ENCODE measurements at places on chromosomes 12 and 14.

DNA sequence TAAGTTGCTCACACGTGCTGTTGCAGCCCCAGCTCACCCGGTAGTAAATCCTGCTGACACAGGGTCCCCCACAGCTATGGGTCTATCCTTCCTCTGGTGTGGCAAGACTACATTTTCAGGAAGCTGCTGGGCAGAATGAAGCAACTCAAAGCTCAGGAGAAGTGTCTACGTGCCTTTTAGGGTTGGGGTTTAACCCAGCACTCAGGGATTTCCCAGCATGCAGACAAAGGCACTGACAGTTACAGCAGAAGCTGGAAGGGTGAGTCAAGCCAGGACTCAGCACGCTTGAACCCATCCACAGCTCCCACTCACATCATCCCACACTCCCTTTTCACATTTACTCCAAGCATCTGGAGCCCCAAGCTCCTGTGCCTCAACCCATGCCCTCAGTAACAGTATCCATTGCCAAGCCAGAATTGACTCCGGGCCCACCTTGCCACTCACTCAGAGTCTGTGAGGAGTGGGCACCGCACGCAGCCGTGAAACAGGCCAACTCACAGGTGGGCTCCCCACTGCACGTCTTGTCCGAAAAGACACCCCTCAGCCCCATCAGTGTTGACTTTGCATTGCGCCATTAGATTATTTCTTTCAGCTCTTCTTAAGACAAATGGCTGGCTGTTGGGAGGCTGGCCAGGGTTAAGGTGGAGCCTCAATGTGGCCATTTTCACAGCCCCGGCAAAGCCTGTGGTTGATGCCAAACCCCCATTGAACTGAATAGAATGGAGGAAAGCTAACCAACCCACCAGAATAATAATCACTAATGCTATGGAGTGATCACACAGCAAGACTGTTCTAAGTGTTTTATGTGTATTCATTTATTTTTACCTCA lies 59.6 kb downstream of the ZFP36L1 start:
- no peak for DNase-seq

DNA sequence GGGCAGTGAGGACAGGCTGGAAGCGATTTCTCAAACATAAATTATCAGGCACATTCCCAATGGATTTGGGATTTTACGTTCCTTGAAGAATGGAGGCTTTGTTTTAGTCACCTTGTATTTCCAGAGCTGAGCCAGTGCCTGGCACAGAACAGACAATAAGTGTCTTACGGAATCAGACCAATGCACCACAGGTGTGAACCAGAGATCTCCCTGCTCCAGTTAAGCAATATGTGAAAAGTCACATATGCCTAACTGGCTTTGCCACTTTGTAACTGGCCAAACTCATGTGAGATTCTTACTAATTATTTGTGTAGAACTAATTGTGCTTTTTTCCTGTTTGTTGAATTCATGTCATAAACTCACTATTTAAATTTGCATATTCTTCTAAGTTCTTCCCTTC lies 130.4 kb downstream of the KCNH5 start:
- DNase-seq, result no peak

DNA sequence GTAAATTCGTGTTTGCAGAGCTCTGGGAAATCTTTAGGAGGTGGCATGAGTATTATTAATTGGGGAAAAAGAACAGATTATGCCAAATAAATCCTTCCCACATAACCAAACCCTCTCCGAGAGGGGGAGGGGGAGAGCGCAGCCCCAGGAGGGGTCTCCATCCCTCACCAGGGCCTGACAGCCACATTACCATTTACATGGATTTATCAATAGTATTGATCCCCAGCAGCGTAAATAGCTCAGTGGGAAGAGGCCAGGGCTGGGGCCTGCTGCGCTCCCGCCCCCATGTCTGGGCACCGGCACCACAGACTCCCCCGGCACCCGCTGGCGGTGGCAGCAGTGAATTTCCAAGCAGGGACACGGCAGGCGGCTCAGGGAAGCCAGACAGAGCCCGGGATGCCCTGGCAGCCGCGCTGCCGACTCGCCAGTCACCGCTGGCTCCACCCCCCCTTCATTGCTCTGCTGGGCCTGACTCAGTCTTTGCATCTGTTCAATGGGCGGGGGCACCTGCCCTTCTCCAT lies 2.4 kb downstream of the NCOR2 start:
- DNase-seq, result no peak

DNA sequence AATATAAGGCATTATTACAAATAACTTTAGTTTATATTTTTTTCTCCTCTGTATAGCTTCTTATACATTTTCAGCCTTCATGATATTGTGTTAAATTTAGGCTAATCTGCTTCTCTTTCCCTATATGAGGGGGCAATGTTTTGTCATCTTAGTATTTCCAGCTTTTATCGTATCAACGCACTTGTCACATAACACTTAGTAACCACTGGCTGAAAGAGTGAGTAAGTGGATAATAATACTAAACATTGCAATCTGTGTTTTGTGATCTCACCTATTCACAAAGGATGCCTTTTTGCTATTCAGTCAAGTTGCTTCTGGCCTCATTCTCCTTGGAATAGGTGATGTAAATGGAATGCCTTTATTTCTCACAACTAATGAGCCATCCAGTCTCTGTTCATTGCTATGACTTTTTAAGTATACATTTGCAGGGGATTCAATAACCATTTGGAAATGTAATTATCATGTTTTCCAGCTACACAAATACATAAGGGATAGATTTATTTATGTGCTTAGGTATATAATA lies 260.9 kb downstream of the BMP4 start:
- no peak for DNase-seq

DNA sequence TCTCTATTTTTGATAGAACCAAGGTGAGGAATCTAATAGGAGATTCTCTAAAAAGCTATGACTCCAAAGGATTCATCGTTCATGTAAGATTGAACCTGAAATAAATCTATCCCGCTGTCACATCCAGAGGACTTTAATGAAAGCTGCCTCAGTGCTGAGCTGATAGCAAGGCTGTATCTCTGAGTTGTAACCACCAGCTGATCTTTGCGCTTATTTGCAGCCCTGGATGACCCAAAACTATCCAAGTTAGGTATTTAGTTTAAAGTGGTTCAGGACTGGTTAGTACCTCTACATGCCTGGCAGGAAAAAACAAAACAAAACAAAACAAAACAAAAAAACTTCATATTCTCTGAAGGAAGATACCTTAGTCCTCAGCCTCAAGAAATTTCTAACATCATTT lies 8.8 kb upstream of the ANKRD33 start:
- DNase-seq, result no peak

- DNase-seq, result no peak
These were observed 951.4 kb downstream of the VRK1 start for GRCh38 chr14:97748616-97749015.

- DNase-seq, result no peak
These were observed 54.4 kb downstream of the AKAP6 start for GRCh38 chr14:32383364-32384009.

DNA sequence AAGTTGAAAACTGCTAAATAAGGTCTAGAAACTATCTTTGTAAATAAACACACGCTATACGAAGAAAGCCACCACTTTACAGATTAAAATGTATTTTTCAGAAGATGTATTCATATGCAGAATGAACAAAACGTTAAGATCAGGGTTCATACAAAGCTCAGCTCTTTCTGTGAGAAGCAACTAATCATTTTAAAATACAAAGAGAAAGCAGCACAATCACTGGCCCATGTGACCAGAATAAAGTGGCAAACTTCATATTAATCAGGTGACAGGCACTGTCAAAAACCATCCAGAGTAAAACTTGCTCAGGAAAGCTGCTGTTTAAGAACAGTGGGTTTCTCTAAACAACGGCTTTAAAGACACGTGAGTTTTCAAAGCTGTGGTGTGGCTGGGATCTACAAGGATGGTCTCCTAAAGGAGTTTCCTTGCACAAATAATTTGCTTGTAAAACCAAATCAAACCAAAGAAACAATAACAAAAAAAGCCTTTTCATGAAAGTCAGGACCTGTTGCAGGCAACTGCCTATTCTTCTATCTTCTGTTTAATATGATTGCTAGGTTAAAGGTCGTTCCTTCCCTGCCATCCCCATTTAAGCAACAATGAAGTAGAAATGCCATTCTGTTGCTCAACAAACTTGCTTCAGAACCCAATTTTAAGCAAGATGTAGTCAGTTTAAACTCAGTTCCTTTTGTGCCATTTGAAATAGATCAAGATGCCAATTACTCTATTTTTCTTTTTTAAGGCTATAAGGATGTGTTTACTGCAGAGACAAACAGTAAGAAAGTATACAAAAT lies 22.3 kb downstream of the SEL1L start:
- no peak for DNase-seq

- DNase-seq, result no peak
These were observed 29.9 kb downstream of the TSPAN9 start for GRCh38 chr12:3107071-3107583.

GRCh38 chr12:67810166-67810565 lies 161.6 kb downstream of the DYRK2 start:
- no peak for DNase-seq

- DNase-seq, result no peak
These were observed 75.3 kb downstream of the RCOR1 start for GRCh38 chr14:102667703-102668102.

- no peak for DNase-seq
These were observed 7.3 kb upstream of the M6PR start for GRCh38 chr12:8956772-8957171.

GRCh38 chr12:49693931-49694444 lies 13.2 kb downstream of the FMNL3 start:
- no peak for DNase-seq

GRCh38 chr14:69614592-69614991 lies 3.2 kb downstream of the SUSD6 start:
- DNase-seq, result no peak

- no peak for DNase-seq
These were observed 5.1 kb upstream of the SLC38A2 start for GRCh38 chr12:46377678-46378077.

DNA sequence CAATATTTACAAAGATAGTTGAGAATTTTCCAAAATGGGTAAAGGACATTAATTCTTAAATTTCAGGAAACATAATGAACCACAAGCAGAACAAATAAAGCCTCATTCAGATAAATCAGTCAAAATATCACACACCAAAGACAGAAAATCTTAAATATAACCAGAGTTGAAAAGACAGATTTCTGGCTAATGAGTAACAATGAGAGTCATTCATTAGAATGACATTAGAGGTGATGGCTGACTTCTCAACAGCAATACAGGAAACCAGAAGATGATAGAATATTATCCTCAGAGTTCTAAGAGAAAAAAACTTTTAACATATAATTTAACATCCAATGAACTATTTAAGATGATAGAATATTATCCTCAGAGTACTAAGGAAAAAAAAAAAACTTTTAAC lies 124.2 kb downstream of the DENND5B start:
- DNase-seq, result no peak

DNA sequence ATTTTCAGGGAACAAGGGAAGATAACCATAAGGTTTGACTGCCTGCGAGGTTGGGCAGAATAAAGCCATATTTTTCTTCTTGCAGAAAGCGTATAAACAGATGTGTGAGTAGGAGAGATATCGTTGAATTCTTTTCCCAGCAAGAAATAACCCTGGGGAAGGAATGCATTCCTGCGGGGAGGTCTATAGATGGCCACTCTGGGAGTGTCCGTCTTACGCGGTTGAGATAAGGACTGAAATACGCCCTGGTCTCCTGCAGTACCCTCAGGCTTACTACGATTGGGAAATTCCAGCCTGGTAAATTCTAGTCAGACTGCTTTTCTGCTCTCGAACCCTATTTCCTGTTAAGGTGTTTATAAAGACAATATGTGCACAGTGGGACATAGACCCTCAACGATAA lies 225.0 kb downstream of the LRIG3 start:
- no peak for DNase-seq

GRCh38 chr12:13559318-13559978 lies 362.9 kb downstream of the EMP1 start:
- peak; percentile 85 for DNase-seq

GRCh38 chr12:41213648-41214047 lies 25.5 kb downstream of the PDZRN4 start:
- DNase-seq, result no peak

DNA sequence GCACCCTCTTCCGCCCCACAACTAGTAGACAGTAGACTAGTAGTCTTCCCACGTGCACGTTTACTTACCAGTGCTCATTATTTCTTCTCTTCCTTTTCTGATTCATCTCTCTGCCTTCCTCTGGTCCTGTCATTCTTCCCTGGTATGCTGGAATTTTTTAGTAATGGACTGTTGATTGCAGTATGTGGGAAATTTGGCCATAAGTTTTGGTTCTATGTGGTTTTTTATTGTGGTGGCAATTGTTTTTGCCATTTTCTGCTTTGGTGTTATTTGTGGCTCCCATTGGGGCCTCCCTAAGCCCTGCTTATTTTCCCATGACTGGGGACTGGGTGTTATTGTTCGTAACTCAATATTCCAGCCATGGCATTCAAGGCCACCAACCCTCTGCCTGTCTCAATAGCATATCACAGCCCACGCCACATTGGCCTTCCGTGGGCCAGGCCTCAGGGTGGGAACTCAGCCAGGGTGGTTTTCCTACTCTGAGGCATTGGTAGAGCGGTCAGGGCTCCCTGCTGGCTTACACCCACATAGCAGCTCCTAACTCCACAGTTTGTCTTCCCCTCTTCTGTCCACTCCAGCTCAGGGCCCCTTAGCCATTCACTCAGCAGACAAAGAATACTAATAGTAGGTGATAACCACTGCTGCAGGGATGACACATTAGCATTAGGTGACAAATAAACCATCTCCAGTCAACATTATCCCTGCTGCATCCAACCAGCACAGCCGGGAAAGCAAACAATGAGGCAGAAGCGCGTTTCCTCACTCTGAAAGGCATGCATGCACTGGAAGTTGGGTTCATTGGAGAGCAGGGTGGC lies 321.5 kb downstream of the CACNA1C start:
- DNase-seq, result no peak

GRCh38 chr14:30053103-30053502 lies 125.5 kb upstream of the PRKD1 start:
- DNase-seq, result no peak

DNA sequence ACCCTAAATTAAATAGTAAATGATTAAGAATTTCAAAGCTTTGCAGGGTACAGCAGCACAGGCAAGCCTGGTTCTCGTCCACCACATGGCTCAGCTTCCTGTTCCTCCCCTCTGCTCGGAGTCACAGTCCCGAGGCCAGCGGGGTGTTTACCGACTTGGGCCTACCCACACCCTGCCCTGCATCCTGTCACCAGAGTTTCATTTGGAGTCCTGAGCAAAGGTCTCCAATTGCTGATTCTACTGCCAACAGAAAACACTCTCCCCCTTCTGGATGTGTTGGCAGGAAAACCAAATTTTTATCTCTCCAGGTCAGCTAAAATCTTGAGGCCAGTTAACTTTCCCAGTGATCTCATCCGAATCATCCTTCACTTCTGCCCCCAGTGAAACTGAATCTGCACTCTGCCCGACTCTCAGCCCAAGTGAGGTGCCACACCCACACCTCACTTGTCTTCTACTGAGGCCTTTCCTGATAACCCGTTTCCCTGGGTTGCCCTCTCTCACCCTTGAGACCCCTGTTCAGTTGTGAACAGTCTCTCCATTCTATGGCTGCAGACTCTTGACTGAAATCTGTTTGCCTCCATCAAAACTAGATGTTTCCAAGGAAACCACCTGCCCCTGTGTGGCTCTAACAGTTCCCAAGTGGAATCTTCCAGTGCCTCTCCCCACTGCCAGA lies 71.2 kb downstream of the VCPKMT start:
- DNase-seq, result no peak

All from NCI-H1092 treated with DMSO at 0.1 percent for 48 hours (cell line).